ENCODE measurements at places on chromosomes 13 and 19.

- DNase-seq: no peak
These were observed 183.5 kb upstream of the TSC22D1 start for GRCh38 chr13:44759384-44760360.

- no peak for DNase-seq
These were observed 13.5 kb downstream of the TFDP1 start for GRCh38 chr13:113598081-113598410.

DNA sequence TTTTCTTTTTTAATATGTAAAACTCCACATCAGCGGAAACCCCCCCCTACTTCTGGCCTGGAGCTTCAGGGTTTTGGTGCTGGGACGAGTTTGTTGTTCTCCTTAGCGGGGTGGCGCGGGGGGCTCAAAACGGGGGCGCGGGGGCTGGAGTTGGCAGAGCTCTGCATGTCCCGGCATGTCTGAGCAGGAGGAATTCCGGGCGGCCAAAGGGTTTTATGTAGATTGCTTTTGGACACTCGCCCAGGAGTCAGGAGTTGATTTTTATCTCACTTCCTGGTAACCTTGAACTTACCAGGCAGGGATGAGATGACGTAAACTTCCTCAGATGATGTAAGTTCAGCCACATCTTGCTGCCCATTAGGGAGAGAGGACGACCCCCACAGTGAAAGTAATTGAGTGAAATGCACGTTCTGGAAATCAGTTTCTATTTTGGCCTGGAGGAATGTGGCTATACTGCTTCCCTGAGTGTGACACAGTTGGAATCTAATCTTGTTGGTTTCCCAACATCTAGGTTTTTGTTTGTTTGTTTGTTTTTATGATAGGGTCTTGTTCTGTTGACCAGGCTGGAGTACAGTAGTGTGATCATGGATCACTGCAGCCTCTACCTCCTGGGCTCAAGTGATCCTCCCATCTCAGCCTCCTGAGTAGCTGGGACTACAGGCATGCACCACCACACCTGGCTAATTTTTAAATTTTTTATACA lies 21.0 kb upstream of the GDF15 start:
- peak; percentile 85 for DNase-seq

- DNase-seq: no peak
These were observed 72.0 kb downstream of the SPATA13 start for GRCh38 chr13:24232474-24232873.

GRCh38 chr13:102233566-102234208 lies 168.2 kb downstream of the FGF14 start:
- DNase-seq: no peak

- DNase-seq: peak; percentile 76
These were observed at the start of gene TMEM221 for GRCh38 chr19:17448131-17448967. Gene TMEM221, minus strand, starts transcription at chr19:17448668. Its CDS starts 206 bp downstream, at chr19:17448462.

- DNase-seq: no peak
These were observed 79.0 kb upstream of the XPO4 start for GRCh38 chr13:20981370-20982095.

- no peak for DNase-seq
These were observed 171.5 kb downstream of the OLFM4 start for GRCh38 chr13:53200075-53200474.

- no peak for DNase-seq
These were observed 1084.6 kb downstream of the UQCRFS1 start for GRCh38 chr19:28128341-28128740.

DNA sequence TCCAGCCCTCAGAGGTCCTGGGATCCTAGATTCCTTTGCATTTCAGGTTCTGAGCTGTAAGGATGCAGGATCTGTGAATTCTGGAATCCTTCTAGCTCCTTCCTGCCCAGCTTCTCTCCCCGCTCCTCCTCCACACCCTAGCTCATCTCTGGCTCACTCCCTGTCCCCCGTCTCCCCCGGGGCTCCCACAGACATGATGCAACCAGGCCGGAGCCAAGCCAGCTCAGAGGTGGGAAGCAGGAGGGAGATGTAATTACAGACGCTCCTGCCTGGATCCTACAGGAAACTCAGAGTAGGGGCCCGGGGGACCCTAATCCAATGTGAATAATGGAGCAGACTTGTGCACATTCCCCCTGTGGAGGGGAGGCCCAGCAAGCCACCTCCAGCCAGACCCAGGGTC lies 4.5 kb downstream of the GNG8 start:
- no peak for DNase-seq

DNA sequence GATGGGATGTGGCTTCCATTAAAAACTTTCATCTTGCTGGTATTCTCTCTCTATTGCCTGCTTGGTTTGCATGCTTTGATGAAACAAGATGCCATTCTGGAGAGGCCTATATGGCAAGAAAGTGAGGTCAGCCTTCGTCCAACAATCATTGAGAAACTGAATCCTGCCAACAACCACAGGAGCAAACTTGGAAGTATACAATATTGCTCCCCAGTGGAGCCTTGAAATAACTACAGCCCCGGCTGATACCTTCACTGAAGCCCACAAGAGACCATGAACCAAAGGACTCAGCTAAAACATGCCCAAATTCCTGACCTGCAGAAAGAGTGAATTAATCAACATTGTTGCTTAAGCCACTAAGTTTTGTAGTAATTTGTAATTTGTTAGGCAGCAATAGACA lies 82.5 kb upstream of the FGF14 start:
- no peak for DNase-seq

DNA sequence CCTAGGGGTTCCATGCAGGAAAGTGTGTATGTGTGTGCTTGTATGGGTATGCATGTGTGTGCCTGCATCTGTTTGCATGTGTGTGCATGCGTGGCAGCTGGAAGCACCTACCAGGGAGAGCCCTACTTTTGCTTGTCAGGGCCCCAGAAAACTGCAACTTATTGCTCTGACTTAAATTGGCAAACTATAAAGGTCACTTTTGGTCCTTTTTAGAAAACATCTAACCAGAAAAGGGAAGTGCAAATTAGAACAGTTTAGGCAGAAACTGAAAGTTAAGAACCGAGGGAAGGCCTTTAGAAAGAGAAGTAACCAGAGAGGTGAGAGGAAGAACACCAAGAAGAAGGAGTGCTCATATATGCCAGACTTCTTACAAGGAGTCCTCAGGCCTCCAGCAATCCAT lies 32.5 kb downstream of the DLEU7 start:
- DNase-seq: peak; percentile 79

DNA sequence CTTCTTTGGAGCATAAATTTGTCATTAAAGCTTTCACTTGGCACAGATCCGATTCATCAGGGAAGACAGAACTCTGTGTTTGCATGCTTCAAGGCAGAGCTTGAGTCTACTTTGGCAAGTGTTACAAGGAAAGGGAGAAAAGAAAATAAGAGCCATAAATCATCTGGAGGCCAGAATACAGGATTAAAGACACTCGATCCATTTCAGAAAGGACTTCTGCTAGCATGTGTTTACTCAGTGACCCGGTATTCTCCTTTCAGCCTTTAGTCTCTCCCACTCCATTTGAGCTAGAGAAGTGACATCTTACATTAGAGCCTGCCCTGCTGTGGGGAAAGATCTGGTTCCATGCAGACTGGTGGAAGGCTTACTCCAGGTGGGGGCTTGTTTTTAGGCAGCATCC lies 306.4 kb downstream of the KLF5 start:
- no peak for DNase-seq

DNA sequence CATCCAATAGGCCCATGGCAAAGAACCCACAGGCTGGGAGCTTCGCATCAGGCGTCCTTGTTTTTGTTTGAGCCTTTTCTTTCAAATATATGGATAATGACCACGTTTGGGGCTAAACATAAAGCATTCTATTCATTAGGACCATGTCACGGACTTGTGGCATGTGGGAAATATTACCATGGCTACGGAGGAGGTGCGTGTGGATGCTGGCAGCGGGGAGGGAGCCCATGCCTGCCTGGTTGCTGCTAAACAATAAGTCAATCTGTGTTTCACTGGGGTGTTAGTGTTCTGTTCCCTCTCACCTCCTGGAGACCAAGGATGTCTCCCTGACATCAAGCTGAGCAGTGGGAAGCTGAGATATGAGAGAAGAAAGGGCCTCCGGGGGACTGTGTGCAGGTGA lies 121.1 kb downstream of the IRS2 start:
- no peak for DNase-seq

- peak; percentile 52 for DNase-seq
These were observed 36.8 kb downstream of the ACTN4 start for GRCh38 chr19:38684078-38684861.

- peak; percentile 83 for DNase-seq
These were observed 15.7 kb downstream of the GARRE1 start for GRCh38 chr19:34269968-34270621.

GRCh38 chr13:50244713-50245574 lies 229.7 kb downstream of the KCNRG start:
- peak; percentile 53 for DNase-seq

DNA sequence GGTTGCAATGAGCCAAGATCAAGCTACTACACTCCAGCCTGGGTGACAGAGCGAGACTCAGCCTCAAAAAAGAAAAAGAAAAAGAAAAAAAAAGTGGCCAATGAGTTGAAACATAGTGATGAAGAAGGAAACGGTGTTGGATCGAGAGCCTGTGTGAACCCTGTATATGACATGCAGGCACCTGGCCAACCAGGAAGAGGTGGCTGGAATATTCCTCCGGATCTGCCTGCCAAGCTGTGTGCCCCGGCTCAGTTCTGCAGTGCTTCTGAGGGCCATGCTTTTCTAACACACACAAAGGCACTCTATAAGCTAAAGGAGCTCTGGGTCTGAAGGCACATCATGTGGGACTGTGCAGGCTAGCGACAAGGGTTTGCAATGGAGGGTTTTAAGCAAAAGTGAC lies 3.7 kb upstream of the ZNF444 start:
- DNase-seq: no peak

DNA sequence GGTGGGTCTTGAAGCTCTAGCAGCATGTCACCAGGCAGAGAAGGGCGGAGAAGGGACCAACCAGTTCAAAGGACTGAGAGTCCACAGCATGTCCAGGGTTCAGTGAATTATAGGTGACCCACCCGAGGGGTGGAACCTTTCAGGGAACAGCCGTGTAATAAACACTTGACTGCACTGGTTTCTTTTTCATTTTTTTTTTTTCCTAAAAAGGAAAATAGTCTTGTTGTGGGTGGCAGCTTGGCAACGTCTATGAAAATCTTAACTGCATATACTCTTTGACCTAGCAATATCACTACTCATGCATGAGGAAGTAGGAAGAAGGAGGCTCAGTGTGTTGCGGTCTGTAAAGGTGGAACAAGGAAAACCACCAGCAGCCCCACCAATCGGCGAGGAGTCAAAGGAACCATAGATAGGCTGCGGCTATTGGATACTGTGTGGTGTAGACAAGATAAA lies 13.0 kb upstream of the MYH14 start:
- DNase-seq: peak; percentile 13

- no peak for DNase-seq
These were observed 4.4 kb downstream of the TRPM4 start for GRCh38 chr19:49161987-49162386.

DNA sequence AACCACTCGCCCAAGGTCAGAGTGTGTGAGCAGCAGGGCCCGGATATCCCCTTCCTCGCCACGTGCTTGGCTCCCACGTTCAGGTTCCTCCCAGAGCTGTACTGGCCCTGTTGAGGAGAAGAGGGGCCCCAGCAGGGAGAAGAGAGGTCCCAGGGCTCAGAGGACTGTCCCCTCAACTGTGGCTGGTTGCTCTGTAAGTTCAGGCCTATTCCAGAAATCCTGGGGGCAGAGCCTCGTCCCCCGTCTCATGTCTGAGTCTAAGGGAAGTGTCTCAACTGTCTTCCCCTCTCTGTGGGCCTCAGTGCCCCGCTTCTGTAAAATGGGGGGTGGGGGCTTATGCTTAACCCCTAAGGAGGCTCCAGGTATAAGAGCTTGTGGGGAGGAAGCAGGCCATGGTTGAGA lies 3.9 kb downstream of the PPP5C start:
- DNase-seq: peak; percentile 15

DNA sequence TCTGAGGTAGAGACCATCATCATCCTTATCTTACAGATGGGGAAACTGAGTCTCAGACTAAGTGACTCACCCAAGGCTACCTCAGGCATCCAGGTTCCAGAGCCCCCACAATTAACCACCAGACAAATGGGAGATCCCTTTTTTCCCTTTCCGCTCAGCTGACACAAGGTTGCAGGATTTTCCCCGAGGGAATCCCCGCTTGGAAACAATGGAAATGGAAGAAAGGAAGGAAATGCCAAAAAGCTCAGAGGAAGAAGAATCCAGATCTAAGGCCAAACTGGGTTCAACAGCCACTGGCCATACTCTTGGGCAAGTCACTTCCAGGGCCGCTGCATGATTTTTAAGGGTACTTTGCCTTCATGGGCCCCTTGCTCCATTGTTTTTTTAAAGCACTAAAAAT lies 1.6 kb downstream of the ZNF71 start:
- DNase-seq: no peak

DNA sequence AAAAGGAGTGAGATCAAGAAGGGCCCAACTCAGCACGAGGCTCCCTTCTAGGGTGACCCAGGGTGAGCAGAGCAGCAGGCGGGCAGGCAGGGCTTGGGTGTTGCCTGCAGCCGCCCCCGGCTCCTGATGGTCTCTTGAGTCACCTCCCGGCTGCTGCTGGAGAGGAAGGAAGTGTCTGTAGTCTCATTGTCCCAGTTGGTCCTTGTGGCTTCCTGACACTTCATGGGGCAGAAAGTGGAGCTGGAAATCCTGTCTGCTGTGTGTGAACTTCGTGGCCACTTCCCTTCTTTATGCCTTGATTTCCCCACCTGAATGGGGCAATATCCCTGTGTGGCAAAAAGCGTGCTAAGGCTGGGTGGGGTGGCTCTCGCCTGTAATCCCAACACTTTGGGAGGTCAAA lies 2.5 kb downstream of the MAP1S start:
- peak; percentile 58 for DNase-seq

DNA sequence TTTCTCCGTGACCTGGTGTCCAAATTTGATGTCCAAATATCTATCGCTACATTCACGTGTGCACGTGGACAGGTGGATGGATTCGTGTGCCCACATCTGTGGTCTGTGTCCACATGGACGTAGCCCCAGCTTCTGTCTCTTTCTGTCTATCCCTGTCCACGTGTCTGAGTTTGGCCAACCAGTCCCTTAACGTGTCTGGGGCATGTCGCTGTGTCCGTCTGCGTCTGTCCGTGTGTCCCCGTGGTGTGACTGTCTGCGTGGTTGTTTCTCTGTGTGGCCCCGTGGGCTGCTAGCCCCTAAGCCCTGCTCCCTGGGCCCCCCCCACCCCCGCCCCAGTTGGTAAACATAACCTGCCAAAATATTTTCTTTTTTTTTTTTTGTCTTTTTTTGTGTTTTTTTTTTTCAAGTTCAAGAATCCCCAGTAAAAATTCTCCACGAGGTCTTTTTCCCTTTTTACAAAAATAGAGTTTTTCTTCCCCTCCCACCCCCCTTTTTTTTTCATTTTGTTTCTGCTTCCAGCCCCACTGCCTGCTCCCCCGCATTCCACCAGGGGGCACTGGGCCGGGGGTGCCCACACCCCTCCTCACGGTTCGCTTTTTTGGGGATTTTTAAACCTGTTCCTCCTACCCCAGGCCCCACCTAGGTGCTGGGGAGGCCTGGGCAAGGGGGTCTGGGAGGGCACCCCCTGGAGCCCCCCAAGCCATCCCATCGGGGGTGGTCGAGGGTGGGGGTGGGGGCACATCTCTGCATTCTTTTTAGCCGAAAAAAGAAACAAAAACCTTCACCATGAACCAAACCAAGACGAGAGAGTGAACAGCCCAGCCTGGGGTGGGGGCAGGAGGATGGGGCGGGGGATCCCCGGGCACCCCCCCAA lies 18.3 kb downstream of the PRKCSH start:
- DNase-seq: peak; percentile 60

GRCh38 chr19:3148503-3148902 lies 12.7 kb downstream of the GNA15 start:
- DNase-seq: no peak
